Effector memory CD8-positive, alpha-beta T cell (primary cell): ENCODE measurements at places on chromosomes 7 and 10.

GRCh38 chr10:72574636-72575035 is 51.2 kb downstream of the MICU1 start:
- no peak overlapping the region for H3K4me3 ChIP-seq
- no peaks in the 10 kb centered on the region for H3K27me3 ChIP-seq
- no peaks in the 10 kb centered on the region for H3K36me3 ChIP-seq
- peaks cover 17% of the 10 kb centered on the region for H3K4me1 ChIP-seq
- no peak for DNase-seq

DNA sequence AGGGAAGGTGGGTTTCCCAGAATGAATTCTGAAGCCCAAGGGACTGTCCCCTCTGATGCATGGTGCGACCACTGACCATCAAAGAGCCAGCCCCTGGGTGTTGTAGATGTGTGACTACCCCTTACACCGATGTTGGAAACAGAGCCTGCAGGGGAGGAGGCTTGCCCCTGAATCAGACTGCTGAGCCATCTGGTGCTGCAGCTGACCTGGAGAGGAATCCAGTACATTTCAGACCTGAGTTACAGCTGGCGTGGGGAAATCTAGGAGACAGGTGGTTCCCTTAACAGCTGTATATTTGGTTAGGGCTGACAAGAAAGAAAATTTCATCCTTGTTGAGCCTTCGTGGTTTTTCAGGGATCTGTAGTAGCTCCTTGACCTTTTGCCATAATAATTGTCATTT is 195.5 kb downstream of the CELF2 start:
- DNase-seq, result no peak
- peaks cover 96% of the 10 kb centered on the region for H3K4me1 ChIP-seq
- H3K4me3 ChIP-seq, result peak overlapping the region; percentile 81
- peak overlapping the region; percentile 97 for H3K27ac ChIP-seq

- DNase-seq, result no peak
- peak overlapping the region; percentile 81 for H3K4me3 ChIP-seq
- H3K27me3 ChIP-seq, result no peaks in the 10 kb centered on the region
Observed at GRCh38 chr10:6578251-6578771, 1.8 kb downstream of the PRKCQ start.

- peak; percentile 74 for DNase-seq
- no peaks in the 10 kb centered on the region for H3K27me3 ChIP-seq
- H3K4me1 ChIP-seq, result peaks cover 41% of the 10 kb centered on the region
- peaks cover 73% of the 10 kb centered on the region for H3K36me3 ChIP-seq
- peak overlapping the region; percentile 97 for H3K27ac ChIP-seq
- peak overlapping the region; percentile 95 for H3K4me3 ChIP-seq
Observed at GRCh38 chr7:2521952-2522591, 2.5 kb downstream of the LFNG start.

GRCh38 chr7:19305698-19306097 is 160.5 kb upstream of the FERD3L start:
- no peaks in the 10 kb centered on the region for H3K4me1 ChIP-seq
- no peak for DNase-seq
- no peak overlapping the region for H3K4me3 ChIP-seq
- H3K27ac ChIP-seq, result no peak overlapping the region

GRCh38 chr10:133088179-133088955 is 643 bp downstream of the ADGRA1 start:
- no peak for DNase-seq
- peaks cover 5% of the 10 kb centered on the region for H3K27me3 ChIP-seq
- H3K4me1 ChIP-seq, result peaks cover 2% of the 10 kb centered on the region
- no peak overlapping the region for H3K4me3 ChIP-seq
- H3K27ac ChIP-seq, result no peak overlapping the region

DNA sequence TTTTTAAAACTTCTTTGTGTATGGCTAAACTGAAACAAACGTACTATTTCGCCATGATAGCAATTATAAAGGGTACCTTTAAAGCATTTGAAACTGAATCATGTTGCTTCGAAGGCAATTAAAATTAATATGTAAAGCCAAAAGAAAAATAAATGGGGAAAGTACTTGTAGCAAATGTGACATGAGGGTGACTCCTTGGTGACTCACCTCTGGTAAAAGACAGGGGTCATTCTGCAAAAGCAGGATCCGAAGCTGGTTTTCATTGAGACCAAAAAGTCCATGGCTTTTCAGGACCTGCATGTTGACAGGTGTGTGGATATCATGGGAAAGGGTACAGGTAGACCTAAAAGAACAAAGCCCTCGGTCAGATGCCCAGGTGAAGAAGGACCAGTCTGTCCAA is 1.5 kb downstream of the ZC3HAV1L start:
- peaks cover 15% of the 10 kb centered on the region for H3K4me1 ChIP-seq
- peak overlapping the region; percentile 78 for H3K4me3 ChIP-seq
- no peak for DNase-seq
- no peak overlapping the region for H3K27ac ChIP-seq

DNA sequence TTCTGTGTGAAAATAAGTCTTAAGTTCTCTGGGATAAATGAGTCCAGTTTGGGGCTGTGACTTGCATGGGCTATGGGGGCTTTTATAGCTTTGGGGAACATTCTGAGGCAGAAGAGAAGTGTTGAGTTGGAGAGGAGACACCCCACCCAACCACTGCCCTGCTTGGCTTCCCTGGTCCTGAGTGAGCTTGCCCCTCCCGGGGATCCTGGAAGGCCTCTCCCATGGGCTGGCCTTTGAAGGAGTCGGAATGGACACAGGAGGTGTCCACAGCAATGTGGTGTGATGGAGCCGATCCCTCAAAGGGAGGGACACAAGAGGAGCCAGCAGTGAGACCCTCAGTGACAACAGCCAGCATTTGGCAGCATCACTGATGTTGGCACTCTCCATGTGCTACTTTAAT is 89.8 kb downstream of the GLRX3 start:
- no peak for DNase-seq
- H3K4me3 ChIP-seq, result no peak overlapping the region
- peaks cover 25% of the 10 kb centered on the region for H3K27me3 ChIP-seq

- H3K27ac ChIP-seq, result no peak overlapping the region
- no peaks in the 10 kb centered on the region for H3K4me1 ChIP-seq
- no peak for DNase-seq
- H3K36me3 ChIP-seq, result no peaks in the 10 kb centered on the region
- H3K27me3 ChIP-seq, result no peaks in the 10 kb centered on the region
Observed at GRCh38 chr10:20630092-20630643, 266.9 kb downstream of the NEBL start.

- H3K4me3 ChIP-seq, result no peak overlapping the region
- DNase-seq, result no peak
- H3K36me3 ChIP-seq, result no peaks in the 10 kb centered on the region
- H3K27me3 ChIP-seq, result peaks cover 46% of the 10 kb centered on the region
Observed at GRCh38 chr7:42831718-42832522, 80.0 kb downstream of the C7orf25 start.

- H3K36me3 ChIP-seq, result no peaks in the 10 kb centered on the region
- H3K4me3 ChIP-seq, result no peak overlapping the region
- no peak for DNase-seq
Observed at GRCh38 chr7:25037325-25037724, 57.3 kb upstream of the OSBPL3 start.

DNA sequence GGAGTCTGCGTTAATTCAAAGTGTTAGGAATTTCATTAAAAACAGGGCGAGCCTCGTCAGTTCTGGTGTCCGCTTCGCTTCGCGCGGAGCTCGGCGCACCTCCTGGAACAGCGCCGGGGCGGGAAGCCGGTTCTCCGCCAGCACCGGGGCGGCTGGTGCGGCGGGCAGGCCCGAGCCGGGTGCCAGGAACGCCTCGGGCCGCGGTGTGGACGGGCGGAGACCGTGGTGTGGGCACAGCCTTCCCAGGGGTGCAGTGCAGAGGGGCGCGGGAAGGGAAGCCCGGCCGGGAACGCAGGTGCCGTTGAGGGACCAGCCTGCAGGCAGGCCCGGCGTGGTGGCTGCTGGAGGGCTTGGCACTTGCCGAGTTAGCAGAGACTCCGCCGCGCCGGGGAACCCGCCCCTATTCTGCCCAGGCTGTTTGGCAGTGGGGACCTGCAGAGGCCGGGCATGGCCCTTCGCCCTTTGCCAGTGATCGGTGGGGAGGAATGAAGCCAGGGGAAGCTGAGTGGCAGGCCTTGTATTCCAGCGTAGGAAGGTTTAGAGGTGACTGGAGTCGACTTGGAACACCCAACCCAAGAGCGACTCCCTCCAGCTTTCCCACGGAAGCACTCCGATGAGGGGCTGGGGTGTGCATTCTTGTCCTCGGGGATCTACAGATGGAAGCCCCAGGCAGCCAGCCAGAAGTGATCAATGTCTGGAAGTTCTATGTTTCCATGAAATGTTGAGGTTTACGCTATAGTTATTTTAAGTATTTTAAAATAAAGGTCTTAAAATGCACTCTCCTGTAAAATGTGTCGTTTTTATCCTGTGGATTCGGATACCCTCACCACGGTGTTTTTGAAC is 945 bp upstream of the RHEB start:
- no peaks in the 10 kb centered on the region for H3K27me3 ChIP-seq
- peak overlapping the region; percentile 91 for H3K4me3 ChIP-seq
- peak overlapping the region; percentile 97 for H3K27ac ChIP-seq
- H3K4me1 ChIP-seq, result peaks cover 35% of the 10 kb centered on the region

GRCh38 chr10:824497-824896 is 107.0 kb downstream of the LARP4B start:
- peaks cover 14% of the 10 kb centered on the region for H3K4me1 ChIP-seq
- no peaks in the 10 kb centered on the region for H3K27me3 ChIP-seq
- no peak for DNase-seq
- peaks cover 56% of the 10 kb centered on the region for H3K36me3 ChIP-seq
- no peak overlapping the region for H3K27ac ChIP-seq

GRCh38 chr7:45173596-45174327 is 16.2 kb downstream of the RAMP3 start:
- H3K4me1 ChIP-seq, result no peaks in the 10 kb centered on the region
- no peak overlapping the region for H3K4me3 ChIP-seq
- H3K36me3 ChIP-seq, result no peaks in the 10 kb centered on the region
- peaks cover 53% of the 10 kb centered on the region for H3K27me3 ChIP-seq
- H3K27ac ChIP-seq, result no peak overlapping the region

DNA sequence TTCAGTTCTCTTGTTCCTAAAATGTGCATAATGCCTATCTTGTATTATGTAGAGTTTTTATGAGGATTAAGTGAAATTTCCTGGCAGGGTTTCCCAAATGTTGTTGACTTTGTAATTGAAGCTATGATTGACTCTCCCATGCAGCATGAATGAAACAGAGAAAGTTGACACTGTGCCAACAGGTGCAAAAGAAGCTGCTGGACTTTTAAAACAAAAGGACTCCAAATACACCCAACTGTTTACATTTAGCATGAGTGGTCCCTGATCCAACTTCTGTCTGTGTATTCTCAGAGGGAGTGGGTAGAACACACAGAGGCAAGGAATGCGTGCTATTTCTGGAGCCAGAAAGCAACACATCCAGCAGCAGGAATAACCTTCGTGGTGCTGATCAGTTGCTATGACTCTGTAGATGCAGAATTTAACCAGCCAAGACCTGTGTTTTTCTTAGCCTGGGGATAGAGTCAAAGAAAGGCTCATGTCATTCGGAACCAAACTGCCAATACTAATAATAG is 14.4 kb upstream of the RBM20 start:
- H3K4me3 ChIP-seq, result no peak overlapping the region
- no peaks in the 10 kb centered on the region for H3K36me3 ChIP-seq
- no peak for DNase-seq

GRCh38 chr10:35668865-35669650 is 27.0 kb upstream of the FZD8 start:
- H3K4me3 ChIP-seq, result no peak overlapping the region
- H3K4me1 ChIP-seq, result no peaks in the 10 kb centered on the region
- peaks cover 10% of the 10 kb centered on the region for H3K27me3 ChIP-seq
- H3K36me3 ChIP-seq, result no peaks in the 10 kb centered on the region
